ENCODE measurements at places on chromosomes 11 and 22.

- DNase-seq = no peak
These were observed 3.5 kb downstream of the AP5B1 start for GRCh38 chr11:65777241-65777640.

- DNase-seq = no peak
These were observed 1.9 kb downstream of the PKP3 start for GRCh38 chr11:395866-396265.

- DNase-seq = no peak
These were observed 21.3 kb downstream of the FGF3 start for GRCh38 chr11:69797737-69798528.

- DNase-seq = no peak
These were observed 37.7 kb downstream of the DDI1 start for GRCh38 chr11:104073950-104074705.

GRCh38 chr11:123547180-123547579 is 107.2 kb downstream of the SCN3B start:
- DNase-seq = no peak

DNA sequence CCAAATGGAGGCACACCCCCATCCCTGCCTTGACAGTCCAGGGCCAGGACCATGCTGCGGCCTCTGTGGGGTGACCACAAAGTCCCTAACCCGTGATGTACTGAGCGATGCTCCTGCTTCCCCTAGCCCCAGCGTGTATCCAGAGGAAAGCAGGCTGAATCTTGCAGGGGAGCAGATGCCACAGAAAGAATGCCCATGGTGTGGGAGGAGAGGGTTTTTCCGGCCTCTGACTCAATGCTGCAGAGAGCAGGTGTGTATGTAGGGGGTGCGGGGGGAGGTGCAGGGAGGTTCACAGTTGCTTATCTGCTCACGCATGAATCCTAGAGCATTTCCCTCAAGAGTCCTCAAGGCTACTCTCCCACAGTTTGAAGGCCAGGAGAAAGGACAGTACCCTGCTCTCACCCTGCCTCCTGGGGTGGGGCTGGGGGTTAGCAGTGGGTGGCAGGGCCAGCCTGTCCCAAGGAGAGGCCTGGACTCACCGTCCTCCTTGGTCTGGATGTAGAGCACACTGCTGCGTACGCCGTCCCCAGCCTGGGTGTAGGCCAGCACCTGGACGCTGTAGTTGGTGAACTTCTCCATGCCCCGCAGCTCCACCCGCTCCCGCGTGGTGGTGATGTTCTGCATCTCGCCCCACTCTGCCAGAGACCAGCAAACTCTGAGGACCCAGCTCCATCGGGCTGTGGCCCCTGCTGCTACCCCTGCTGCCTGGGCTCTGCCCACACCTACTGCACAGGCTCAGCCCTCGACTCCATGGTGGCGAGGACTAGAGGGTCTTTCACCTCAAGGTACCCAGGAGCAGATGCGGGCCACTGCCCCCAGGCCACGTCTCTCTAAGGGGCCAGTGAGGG is 130.8 kb downstream of the CEP164 start:
- DNase-seq = no peak

DNA sequence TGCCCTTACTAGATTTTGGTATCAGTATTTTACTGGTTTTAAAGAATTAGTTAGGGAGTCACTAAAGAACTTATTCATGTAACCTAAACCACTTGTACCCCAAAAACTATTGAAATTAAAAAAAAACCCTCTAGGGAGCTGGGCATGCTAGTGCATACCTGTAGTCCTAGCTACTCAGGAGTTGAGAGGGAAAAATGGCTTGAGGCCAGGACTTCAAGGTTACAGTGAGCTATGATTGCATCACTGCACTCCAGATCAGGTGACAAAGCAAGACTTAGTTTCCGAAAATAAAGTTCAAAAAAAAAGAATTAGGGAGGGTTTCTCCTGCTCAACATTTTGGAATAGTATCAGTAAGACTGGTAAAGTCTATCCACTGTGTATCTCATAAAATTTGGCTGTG is 364.4 kb upstream of the LUZP2 start:
- DNase-seq = no peak

GRCh38 chr11:108970221-108970991 is 305.5 kb downstream of the DDX10 start:
- no peak for DNase-seq

DNA sequence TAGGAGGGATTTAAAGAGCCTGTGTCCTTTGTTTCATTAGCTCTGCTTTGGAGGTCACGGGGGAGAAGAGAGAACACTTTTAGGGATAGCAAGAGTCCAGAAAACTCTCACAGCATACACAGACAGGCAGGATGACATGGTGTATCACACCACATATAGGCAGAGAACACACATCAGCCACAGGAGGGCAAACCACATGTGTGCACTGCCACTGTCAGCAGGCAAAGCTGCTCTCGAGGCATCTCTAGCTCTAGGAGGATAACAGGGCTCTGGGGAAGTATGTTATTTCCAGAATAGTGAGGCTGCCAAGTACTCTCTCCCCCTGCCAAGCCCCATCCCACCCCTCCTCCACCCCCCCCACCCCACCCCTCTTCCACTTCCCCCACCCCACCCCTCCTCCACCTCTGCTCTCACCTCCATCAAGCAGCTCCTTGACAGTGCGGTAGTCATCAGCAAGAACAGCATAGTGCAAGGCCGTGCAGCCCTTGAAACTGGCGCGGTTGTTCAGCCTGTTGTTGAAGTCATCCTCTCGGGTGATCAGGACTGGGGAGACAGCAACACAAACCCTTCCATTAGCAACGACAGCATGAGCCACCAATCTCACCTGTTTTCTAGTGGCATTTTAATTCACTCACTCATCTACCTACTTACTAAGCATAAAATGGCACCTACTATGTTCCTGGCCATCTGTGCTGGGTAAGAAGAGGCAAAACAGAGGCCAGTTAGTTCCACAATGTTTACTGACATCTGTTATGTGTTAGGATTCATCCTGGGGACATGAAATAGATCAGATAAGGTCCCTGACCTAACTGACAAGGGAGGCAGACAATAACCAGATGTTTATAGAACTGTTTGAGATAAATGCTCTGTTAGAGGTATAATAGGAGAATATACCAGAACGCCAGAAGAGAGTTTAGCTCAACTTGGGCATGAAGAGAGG is 75.6 kb downstream of the CLPB start:
- DNase-seq = no peak

GRCh38 chr22:47289336-47289985 is 527.0 kb downstream of the TBC1D22A start:
- no peak for DNase-seq

DNA sequence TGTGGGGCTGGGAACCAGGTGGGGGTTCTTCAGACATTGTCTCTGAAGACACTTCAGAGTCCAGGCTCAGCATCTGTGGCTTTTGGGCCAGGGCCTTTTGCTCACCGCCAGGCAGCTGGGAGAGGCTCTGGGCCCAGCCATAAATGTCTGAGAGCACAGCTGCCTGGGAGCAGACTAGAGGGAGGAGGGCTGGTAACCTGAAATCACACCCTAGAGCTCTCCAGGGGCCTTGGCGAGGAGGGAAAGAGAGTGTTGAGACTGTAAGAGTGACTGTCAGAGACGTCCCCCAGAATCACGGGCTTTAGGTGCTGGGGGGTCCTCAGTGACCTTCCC is 4.1 kb downstream of the TRABD start:
- DNase-seq = no peak

- no peak for DNase-seq
These were observed 6.1 kb downstream of the TAGLN start for GRCh38 chr11:117205211-117205818.

- no peak for DNase-seq
These were observed 489 bp downstream of the NUP98 start for GRCh38 chr11:3796801-3797328.

DNA sequence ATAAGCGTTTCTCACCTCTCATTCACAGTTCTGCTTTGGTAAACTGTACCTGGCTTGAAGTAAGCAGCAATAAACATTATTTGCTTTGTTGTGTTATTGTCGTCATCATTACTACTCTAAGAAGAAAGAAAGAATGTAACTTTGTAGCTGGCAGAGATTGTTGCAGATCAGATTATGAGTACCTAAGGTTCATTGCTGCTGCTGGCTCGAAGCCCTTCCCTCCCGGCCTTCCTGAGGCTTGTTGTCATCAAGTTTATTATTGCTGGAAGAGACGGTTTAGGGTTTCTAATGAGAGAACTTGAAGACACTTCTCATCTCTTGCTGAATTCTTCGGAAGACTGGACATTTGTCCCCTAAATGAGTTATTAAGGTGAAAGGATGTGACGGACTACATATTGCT is 101.3 kb downstream of the GRAMD1B start:
- DNase-seq = no peak

GRCh38 chr11:119547511-119547910 is 124.5 kb upstream of the THY1 start:
- no peak for DNase-seq

DNA sequence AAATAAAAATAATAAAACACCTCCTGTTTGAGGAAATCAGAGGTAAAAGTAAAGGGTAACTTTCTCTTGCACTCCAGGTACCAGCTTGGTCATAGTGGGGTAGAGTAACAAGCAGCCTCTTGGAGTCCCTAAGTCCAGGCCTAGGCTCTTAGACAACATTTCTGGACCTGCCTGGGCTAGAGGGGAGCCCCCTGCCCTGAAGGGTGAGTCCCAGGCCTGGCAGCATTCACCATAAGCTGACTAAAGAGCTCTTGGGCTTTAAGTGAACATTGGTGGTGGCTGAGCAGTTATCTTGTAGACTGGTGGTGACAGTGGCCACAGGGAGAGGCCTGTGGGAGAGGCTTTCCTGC is 18.6 kb upstream of the OR56A3 start:
- no peak for DNase-seq

GRCh38 chr11:2136209-2136951 is 2.8 kb downstream of the IGF2 start:
- DNase-seq = no peak

- no peak for DNase-seq
These were observed 573 bp downstream of the STK33 start for GRCh38 chr11:8593455-8593854.

DNA sequence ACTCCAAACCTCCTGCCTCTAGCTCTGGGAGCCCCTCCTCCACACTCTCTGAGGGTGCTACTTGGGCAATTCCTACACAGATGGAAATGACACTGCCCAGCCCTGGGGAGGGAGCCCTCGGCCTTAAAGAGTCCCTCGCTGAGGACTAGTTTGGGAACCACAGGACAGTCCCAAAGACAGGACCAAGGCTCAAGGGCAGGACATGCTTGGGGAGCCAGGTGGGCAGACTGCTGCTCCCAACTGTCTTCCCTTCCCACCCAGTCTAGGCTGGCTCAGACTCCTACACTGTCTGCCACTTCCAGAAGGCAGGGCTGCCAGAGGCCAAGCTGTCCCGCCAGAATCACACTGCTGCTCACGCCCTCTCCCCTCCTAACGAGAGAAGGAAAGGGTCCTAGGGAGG is 9.8 kb downstream of the ARRB1 start:
- DNase-seq = no peak

- no peak for DNase-seq
These were observed 186.0 kb upstream of the CTSC start for GRCh38 chr11:88523386-88524071.

GRCh38 chr11:77127235-77127911 is 673 bp upstream of the MYO7A start:
- peak; percentile 62 for DNase-seq

DNA sequence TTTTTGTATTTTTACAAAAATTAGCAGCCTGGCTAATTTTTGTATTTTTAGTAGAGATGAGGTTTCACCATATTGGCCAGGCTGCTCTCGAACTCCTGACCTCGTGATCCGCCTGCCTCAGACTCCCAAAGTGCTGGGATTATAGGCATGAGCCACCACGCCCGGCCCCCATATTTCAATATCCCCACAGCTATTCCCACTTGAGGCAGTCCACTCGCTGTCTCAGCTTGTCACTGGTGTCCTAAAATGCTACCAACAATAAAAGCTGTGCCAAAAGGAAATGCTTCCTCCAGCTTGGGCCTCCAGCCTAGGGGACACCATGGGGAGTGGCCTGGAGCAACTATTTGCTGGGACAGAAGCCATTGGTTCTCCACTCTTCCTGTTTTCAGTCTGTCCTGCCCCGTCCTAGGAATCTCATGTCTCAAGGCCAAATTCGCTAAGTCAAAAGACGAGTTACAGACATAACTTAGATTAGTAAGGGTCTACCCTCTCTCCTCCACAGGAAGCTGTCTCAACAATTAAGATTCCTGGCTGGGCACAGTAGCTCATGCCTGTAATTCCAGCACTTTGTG is 7.3 kb upstream of the SPINDOC start:
- no peak for DNase-seq

DNA sequence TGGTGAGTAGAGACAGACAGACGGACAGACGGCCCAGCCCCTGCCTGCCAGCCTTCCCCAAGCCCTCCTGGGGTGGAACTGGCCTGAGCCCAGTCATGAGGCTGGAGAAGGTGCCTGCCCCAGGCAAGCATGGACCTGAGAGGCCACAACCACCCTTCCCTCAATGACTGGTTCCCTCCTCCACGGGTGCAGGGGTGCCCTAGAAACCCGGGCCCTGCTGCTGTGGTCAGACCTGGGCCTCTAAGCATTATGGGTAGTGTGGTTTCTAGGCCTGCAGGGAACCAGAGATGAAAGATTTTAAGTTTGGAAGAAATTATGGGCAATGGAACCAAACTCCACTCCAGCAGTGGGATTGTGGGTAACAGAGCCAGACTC is 13.5 kb downstream of the RHBDD3 start:
- no peak for DNase-seq

DNA sequence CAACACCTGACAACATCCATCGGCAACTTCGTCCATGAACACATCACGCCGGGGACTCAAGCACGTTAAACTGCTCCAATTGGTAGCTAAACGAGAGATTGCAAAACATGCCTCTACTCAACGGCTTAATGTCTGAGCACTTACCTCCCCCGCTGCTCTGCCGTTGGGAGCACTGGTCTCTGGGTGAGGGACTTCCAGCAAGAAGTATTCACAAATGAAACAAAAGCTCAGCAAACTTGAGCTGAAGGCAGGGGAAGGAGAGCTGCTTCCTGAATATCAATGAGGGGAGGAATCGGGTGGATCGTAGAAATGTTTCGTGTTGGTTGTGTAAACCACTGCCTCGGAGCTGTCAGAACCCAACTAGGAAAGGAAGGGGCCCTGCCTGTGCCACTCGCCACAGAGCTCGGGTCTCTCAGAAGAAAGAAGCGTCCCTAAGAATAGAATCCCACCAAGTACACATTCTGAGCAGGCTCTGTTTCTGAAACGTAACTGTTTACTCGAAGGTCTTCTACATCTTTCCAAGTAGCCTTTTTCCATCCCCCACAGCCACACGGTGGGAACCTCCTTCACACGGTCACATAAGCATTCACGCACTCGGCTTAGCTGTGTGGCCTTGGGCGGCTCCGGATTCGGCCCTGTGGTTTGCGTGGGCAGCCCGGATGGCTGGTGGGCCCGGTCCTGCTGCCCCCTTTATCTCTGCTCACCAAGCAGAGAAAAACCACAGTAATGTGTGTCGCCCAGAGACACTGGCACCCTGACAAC is at the start of gene MLC1:
Gene MLC1 (minus strand): TSS at position 216 of the 762 bp plus-strand sequence. CDS start 524 bp downstream, outside the sequence.
- no peak for DNase-seq
